ENCODE measurements at places on chromosomes 1 and 21.

- DNase-seq, result no peak
Measured at GRCh38 chr1:21160263-21160796, 16.4 kb downstream of the EIF4G3 start.

- DNase-seq, result no peak
Measured at GRCh38 chr1:5572794-5573193, 419.4 kb downstream of the NPHP4 start.

DNA sequence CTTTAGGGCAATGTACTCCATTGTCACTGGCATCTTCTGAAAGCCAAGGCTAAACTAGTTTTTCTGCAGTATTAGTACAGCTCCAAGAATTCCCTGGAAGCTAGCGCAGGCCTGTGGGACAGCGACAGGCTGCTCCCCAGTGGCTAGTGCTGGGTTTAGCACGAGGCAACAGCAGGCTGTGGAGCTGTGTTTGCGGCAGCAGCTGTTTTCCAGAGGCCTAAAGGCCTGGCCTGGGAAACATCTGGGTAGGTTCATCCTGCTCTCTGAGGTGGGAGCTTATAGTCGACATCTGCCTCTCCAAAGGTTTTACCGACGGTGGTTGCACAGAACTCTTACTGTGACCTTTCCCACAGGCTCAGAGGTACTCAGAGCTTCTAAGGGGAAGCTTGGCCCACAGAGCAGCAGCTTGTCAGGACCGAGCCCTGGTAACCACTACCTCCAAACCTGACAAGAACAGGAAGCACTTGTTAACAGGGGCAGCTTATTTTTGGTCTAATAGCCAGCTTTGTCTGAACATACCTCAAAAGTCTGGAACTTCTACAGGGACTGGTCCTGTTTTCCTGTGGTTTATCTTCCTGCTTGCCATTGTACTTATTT, 17.2 kb downstream of the CC2D1B start:
- DNase-seq, result no peak

GRCh38 chr1:180519846-180520245, 17.5 kb upstream of the ACBD6 start:
- DNase-seq, result no peak

GRCh38 chr1:55957276-55957675, 622.1 kb downstream of the PLPP3 start:
- no peak for DNase-seq

GRCh38 chr1:82284213-82284612, 483.5 kb downstream of the ADGRL2 start:
- DNase-seq, result no peak

GRCh38 chr1:219292999-219293398, 119.3 kb downstream of the LYPLAL1 start:
- no peak for DNase-seq

GRCh38 chr1:220775240-220775853, 11.4 kb upstream of the MTARC1 start:
- DNase-seq, result no peak

DNA sequence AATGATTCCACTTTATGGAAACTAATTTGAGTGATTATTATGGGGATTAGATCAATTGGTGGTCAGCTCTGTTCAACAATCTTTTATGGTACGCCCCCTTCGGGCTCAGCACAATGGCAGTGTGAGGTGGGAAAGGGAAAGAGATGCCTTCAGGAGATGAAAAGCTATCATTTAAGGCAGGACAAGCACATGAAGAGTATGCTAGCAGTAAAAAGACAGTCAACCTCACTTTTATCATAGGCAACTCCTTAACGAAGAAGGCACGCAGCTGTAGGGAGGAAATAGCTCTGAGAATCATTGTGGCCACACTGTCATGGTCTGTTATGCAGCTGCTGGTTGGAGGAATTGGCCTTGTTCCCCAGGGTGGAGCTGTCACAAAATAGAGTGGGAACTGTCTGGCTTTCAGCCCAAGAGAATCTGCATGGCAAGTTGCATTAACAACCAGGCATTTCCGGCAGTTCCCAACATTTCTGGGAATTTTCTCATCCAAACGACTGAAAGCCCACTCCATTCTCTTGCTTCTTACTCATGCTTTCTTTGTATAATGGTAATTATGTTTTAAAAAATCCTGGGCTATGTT, 54.4 kb upstream of the BCL10 start:
- no peak for DNase-seq

- peak; percentile 75 for DNase-seq
Measured at GRCh38 chr1:15323351-15323988, 76.4 kb downstream of the FHAD1 start.

DNA sequence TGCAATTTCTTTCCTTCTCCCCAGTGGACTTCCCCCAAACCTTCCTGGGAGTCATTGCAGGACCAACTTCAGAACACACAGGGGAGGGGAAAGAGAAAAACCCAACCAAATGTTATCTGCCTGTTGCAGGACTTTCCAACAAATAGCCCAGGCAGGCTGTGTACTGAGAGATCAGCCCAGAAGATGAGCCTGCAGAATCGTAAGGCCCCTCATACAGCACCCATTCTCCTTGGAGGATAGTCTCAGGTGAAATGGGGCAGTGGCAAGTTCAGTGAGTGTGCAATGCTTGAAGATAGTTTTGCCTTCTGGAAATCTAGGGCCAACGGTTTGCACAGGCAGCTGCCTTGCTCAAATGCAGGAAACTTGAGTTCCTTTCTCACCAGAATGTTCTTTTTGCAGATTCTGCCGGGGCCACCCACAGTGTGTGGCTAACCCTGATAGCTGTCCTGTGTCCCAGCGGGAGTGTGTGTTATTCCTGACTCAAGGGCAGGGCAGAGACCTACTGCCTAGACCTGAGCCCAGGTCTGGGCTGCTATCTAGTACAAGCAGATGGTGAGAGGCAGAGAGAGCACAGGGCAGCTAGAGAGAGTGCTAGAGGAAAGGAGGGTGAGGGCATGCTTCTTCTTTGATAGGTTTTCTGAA, 48.8 kb downstream of the GADD45A start:
- no peak for DNase-seq

GRCh38 chr1:39105841-39106765, 80.0 kb downstream of the NDUFS5 start:
- DNase-seq, result no peak

GRCh38 chr1:145690587-145691558, 16.3 kb downstream of the PDZK1 start:
- DNase-seq, result peak; percentile 11

DNA sequence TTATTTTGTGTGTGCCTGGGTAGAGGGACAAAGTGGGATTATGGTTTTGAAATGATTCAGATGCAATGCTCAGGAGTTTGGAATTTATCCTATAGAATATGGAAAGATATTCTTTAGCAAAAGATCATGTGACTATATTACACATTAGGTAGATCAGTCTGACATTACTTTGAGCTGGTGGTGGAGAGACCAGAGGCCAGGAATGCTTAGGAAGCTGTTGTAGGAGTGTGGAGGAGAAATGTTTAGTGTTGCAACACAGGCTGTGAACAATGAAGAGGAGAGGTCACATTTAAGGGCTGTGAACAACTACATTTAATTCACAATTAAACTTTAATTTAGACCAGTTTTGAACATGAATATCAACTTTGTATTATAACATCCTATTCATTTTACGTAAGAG, 45.3 kb upstream of the PODN start:
- DNase-seq, result no peak

- DNase-seq, result no peak
Measured at GRCh38 chr1:98315309-98315708, 346.2 kb upstream of the SNX7 start.

DNA sequence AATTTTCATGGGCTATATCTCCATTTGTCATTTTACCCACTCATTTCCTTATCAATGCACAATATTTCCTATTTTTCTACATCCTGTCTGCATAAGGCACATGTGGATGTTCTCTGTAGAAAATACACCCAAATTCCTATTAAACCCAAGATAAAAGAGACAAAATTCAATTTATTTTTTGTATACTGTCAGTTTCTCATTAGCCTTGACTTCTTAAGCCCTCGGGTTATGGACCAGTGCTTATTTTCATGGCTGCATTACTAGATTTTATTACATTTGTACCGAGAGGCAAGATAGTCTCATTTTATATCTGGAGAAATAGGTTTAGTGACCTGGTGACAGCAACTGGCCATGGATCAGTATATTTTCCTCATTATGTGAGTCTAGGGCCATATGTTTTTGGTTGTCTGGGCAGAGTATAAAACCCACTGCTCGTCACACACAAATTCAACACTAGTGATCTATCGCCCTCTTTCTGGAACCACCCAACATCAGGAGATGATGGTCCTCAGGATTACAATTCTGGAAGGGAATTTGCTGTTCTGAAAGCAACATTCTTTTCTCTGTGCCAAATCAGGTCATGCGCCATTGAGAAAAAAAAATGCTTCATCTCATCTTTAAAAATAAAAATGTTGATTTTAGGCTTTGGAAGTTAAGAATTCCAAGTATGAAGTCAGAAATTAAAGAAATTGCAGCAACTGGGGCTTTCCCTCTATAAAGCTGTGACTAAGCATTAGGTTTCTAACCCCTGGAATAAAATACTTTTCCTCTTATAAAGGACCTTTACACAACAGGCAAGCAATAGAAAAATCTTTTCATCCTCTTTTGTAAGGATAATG, 81.4 kb downstream of the ASTN1 start:
- DNase-seq, result no peak

DNA sequence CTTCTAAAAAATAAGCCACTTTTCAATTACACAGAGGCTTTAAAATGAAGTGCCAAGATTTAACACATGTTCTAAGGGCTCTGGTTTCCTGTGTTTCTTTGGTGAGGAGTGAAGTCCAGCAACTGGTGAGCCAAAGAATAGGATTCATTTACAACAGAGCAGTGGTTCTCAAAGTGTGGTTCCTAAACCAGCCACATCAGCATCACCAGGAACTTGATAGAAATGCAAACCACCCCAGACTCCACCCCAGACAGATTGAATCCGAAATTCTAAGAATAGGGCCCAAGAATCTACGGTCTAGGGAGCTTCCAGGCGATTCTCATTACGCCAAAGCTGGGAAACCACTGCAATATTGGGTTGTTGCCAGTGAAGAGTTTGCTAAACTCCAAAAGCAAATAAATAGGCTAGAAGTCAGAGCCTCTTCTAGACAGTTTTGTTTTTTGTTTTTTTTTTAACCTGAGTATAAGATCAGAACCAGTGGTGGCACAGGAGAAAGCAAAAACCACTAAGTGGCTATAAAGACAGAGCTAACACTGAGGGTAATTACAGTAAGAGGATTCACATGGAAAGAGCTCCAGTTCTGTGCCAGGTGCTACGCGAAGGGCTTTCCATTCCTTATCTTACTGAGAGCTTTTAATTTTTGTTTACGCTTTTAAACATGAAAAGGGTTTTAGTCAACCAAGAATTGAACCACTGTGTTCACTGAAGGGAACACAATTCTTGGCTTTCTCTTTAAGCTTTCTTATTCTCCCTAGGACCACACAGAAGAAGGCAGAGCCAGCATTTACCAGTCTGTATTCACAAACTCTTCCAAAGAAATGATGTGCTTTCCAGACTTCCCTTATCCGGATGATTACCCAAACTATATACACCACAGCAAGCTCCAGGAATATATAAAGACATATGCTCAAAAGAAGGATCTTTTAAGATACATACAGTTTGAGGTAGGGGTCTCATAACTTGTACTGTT, 42.4 kb upstream of the FMO2 start:
- DNase-seq, result no peak

GRCh38 chr1:160429702-160430535, 29.6 kb downstream of the VANGL2 start:
- no peak for DNase-seq

DNA sequence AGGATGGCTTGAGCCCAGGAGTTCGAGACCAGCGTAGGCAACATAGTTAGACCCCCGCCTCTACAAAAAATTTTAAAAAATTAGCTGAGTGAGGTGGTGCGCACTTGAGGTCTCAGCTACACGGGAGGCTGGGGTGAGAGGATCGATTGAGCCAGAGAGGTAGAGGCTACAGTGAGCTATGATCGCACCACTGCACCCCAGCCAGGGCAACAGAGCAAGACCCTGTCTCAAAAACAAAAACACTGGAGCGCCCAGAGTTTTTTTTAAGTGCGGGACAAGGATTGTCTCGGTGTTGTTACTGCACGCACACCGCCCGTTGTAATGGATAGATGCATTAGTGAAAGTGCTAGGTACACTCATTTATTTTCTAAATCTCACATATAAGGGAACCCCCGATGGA, 37.1 kb downstream of the PIK3CD start:
- peak; percentile 56 for DNase-seq

DNA sequence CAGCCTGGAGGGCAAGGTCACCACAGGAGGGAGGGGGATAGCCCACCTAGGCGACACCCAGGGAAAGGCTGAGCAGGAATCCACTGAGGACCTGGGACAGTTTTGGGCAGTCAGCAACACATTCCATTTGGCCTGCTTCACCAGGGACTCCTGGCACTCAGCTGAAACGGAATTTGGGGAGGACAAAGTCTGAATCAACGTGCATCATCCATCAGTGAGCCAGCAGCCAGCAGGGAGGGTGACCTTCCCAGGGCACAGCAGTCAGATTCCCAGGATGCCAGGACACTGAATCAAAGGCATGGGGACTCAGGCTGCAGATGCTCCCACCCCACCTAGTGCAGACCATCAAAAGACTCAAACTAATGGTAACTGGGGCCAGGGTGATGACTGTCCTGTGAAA, 4.6 kb downstream of the SH3BP5L start:
- DNase-seq, result no peak

GRCh38 chr1:215375381-215375780, 191.7 kb upstream of the KCTD3 start:
- DNase-seq, result no peak

GRCh38 chr1:24989082-24989481, 59.0 kb upstream of the RUNX3 start:
- DNase-seq, result no peak

- DNase-seq, result no peak
Measured at GRCh38 chr1:162276493-162276892, 100.2 kb downstream of the SPATA46 start.

- no peak for DNase-seq
Measured at GRCh38 chr1:5410652-5411051, 581.6 kb downstream of the NPHP4 start.

- no peak for DNase-seq
Measured at GRCh38 chr1:48017716-48018115, 20.5 kb upstream of the TRABD2B start.

DNA sequence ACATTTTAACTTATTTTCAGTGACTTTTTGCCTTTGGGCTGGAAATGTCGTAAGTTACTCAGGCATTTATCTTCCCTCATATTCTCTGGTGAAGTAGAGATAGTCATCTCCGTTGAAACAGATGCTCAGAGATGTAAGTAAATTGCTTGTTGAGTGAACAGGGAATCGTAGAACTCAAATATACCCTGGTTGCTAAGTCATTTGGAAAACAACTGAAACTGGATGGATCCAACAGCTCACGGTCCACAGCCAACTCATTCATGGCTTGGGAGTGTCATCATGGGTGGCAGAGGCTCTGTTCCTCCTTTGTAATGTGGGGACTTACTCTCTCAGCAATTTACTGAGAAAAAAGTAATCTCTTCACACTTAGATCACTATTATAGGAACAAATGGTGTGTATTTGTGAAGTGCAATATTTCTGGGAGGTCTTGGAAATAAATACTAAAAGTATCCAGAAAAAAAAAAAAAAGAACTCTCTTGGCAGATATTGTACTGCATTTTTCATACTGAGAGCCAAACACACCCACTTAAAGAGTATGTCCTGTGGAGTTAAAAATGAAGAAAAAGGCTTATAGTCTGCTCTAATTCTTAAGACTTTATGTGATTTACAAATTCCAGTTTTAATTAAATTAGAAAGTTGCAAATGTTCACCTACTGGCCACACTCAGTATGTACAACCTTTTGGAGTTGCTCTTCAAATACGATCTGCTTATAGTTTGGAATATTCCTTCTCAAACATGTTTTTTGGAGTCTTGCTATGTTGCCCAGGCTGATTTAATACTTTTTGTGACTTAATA, 107.4 kb downstream of the LEPR start:
- DNase-seq, result no peak

All from stimulated activated naive CD4-positive, alpha-beta T cell (primary cell).